A549 treated with GW870086 at 1 μM for 4 hours (cell line): ENCODE measurements at places on chromosomes 7 and 10. TPM values are rescaled to one million over a fixed set of nuclear protein-coding genes. Genes with fewer than 3 reads are reported as not detected.

Gene CRYGN
- not detected in 5 replicates for total RNA-seq

Gene FANK1
- 2.3 to 3.4 TPM (median 2.9 TPM) in 5 replicates for total RNA-seq

Gene ZKSCAN1
- 6.8 to 10.2 TPM (median 9.1 TPM) in 5 replicates for total RNA-seq

Gene SPDYE11
- not detected in 5 replicates for total RNA-seq

Gene DOCK1
- total RNA-seq, result 18.3 to 25.8 TPM (median 23.5 TPM) in 5 replicates

Gene MPP7
- total RNA-seq, result 0.10 to 0.21 TPM (median 0.11 TPM) in 4 of 5 replicates, not detected in the other

Gene NACAD
- 0.10 to 0.28 TPM (median 0.23 TPM) in 5 replicates for total RNA-seq

Gene OPN4
- not detected in 5 replicates for total RNA-seq

Gene AMPH
- total RNA-seq, result 0.09 to 0.12 TPM (median 0.10 TPM) in 3 of 5 replicates, not detected in the others

Gene TEX36
- not detected in 5 replicates for total RNA-seq

Gene ORAI2
- 29.7 to 36.7 TPM (median 32.1 TPM) in 5 replicates for total RNA-seq

Gene FAM180A
- total RNA-seq, result 0.12 TPM in 1 of 5 replicates, not detected in the others

Gene DLX6
- total RNA-seq, result not detected in 5 replicates

Gene RBM20
- 2.6 to 3.4 TPM (median 2.7 TPM) in 5 replicates for total RNA-seq

Gene TRIM73
- total RNA-seq, result 1.2 to 2.7 TPM (median 2.4 TPM) in 5 replicates

Gene IGFBP3
- total RNA-seq, result 126 to 190 TPM (median 166 TPM) in 5 replicates

Gene CFAP69
- total RNA-seq, result 1.8 to 3.3 TPM (median 1.9 TPM) in 5 replicates

Gene NAT16
- 0.06 to 0.25 TPM (median 0.11 TPM) in 5 replicates for total RNA-seq

Gene C10orf143
- 0.24 to 1.1 TPM (median 0.47 TPM) in 5 replicates for total RNA-seq

Gene PTPRZ1
- not detected in 5 replicates for total RNA-seq

Gene IGF2BP3
- 22.2 to 31.3 TPM (median 28.9 TPM) in 5 replicates for total RNA-seq

Gene EN2
- 0.41 to 0.99 TPM (median 0.94 TPM) in 5 replicates for total RNA-seq

Gene FZD1
- total RNA-seq, result 2.0 to 2.5 TPM (median 2.5 TPM) in 5 replicates

Gene RSU1
- 76.5 to 88.7 TPM (median 80.0 TPM) in 5 replicates for total RNA-seq
